ENCODE measurements at places on chromosomes 11 and 22.

GRCh38 chr11:123065621-123066020 is 3.7 kb upstream of the HSPA8 start:
- DNase-seq, result no peak

GRCh38 chr22:11253000-11253511 is 4274.9 kb upstream of the OR11H1 start:
- DNase-seq, result no peak

DNA sequence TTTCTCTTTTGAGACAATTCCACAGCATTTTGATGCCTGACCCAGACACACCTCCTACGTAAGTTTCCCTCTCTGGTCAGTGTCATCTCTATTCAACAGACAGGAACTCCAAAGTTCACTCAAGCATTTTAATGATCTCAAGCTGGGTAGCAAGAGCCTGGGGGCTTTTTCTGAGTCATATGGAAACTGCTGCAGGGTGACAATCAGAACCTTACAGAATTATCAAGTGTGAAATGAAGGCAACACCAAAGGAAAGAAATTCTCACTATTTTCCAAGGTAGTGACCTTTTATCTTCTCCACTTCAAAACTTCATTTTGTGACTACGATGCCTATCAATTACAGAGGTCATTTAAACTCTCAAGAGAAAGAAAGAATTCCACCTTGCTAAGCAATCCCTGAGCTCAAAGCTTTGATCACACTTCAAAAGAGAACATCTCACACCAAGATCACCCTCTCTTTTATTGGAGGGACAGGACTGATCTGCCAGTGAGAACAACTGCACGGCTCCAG is 229.0 kb upstream of the ZC3H12C start:
- DNase-seq, result no peak

- no peak for DNase-seq
These were observed 30.0 kb upstream of the MUC5AC start for GRCh38 chr11:1127664-1128162.

GRCh38 chr11:69545976-69546617 is 64.6 kb downstream of the LINC01488 start:
- no peak for DNase-seq

DNA sequence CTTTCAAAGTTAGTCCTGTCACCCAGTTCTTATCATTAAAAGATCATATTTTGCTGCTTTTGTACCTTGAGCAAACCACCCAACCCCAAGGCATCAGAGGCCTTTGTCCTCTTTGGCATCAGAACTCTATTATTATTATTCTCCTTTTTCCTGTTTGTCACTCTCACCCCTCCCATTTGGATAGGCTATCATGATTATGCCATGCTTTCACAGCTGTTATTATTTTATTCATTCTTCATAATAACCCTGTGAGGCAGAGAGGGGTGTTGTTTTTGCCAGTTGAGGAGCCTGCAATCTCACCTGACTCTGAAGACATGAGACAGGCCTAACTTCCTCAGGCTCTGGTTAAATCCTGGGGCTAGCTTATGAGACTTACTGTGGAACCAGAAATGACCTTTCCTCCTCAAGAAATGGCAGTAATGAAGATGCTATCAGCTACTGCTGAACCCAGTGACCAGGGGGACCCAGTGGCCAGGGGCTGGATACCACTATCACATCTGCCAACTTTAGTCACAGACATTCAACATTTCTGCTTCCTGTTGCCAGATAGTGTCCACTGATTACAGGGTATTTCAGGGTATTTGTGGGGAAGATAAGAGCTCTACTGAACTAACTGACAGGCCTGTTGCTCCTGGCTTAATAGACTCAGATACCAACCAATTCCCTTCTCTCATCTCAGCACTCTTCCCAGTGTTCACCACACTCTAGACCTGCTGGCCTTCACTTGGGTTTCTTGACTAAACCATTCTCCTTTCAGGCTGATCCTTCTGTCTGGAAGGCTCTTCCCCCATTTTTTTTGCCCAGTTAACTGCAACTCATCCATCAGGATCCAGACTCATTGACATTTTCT is 11.8 kb upstream of the SWAP70 start:
- no peak for DNase-seq

DNA sequence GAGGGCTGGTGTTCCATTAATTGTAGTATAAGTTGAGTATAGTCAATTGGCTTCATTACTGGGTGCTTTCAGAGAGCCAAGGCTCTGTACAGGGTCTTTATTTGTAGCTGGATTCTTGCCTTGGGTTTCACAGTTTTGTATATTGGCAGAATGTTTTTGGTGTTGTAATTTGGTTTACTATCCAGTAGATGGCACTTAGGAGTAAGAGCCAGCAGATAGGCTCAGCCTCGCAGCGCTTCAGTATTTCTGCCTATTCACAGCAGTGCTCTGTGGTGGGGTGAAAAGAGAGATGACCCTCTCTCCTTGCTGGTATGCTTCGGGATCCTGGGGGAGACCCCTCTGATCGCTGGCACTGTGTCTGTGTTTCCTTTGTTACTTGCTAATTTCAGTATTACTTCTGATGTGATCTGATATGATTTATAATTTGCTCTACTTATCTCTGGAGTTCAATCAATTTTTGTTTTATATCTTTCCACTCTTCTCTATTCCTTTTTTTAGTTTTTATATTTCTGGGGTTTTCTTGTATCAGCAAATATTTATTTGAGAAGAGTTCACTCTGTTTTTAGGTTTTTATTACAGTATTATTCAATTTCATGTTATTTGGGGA is 52.2 kb downstream of the ANO5 start:
- DNase-seq, result peak; percentile 2

- DNase-seq, result peak; percentile 66
These were observed at the start of gene SLC43A3 for GRCh38 chr11:57426929-57427726. SLC43A3 (minus strand) TSS chr11:57427121; CDS start chr11:57426172, 949 bp downstream.

DNA sequence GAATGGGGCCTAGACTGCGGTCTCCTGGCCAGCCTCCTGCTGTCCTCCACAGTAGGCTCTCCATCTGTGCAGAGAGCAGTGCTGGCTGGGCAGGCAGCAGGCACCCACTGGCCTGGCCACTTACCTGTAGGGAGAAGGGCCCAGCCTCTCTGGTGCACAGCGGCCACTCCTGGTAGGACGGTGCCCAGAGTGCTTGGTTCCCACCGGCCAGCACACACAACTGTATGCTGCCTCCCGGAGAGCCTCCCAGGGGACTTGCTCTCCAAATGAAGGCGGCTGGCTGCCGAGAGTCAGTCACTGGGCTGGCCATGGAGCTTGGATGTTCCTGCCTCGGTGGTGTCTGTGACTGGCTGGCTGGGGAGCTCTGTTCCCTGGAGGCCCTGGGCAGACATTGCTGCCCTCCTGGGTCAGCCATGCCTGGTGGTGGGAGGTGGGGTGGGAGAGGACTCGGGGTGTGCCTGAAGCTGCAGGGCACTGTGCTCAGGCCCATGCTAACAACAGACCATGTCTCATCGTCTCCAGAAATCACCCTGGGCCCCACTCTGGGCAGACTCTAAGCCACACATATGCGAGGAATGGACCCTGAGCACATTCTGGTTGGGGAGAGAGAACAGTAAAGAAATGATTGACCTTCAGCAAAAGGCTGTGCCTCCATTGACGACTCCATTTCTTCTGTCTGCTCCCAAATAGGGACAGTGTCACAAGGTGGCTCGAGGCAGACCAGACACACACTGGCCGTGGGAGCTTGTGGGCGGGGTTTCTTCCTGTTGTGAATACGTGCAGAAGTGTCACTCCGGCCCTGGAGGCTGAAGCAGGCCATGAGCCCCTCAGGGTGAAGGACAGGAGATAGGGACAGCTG is 350.8 kb downstream of the TBC1D22A start:
- no peak for DNase-seq

DNA sequence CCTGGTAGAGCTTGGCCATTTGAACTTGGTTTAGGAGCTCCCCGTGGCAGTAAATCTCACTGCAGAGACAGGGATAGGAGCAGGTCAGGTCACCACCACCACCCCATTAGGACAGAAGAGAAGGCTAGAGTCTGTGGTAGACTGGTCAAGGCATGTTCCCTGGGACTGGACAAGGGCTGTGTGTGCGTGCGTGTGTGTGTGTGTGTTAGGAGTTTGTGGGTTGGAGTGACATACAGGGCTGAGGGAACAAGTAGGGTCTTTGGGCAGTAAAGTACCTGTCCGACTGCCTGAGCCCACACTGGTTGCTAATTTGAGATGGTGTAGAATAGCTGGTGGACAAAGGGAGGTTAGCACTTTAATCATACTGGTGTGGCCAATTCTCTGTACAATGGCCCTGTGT is 16.1 kb downstream of the TREH start:
- DNase-seq, result no peak

- no peak for DNase-seq
These were observed 223.8 kb downstream of the BLID start for GRCh38 chr11:121892131-121892681.
